ENCODE measurements at places on chromosomes 7 and 10.

DNA sequence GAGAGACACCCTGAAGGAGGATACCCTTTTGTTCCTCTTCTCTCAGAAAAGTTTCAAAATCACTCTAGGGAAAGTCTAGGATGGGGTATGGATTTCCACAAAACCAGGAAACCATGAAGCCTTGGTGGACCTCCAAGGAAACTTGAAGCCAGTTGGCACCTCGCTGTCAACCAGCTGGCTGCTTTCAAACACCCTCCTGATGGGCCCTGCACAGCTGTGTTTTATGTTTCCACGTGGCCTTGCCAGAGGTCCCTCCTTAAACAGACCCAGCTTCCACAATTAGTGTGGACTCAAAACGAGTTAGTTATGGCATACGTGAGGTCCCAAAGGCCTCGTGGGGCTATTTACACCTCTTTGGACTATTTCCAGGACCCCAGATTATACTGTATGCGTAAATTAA is 5.9 kb downstream of the PPP1R3A start:
- no peak for DNase-seq

GRCh38 chr10:109765838-109766237 is 157.5 kb downstream of the XPNPEP1 start:
- DNase-seq = no peak

DNA sequence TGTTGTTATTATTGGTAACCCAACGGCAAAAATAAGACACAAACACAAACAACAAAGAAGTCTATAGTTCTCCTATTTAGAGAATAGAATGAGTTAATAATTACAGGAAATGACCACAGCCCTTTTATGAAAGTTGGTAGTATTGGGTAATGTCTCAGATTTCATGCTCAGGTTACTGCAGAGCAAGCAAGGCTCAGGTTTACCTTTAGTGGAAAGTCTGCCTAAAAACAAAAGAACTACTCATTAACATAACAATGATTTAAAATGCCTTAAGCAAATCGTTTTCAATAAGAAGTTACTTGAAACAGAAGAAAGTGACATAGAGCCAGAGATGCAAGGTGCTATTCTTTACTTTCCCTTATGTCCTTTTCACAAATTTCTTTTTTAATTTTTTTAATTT is 441.2 kb downstream of the PLXDC2 start:
- DNase-seq = no peak

- no peak for DNase-seq
These were observed 96.6 kb upstream of the CACUL1 start for GRCh38 chr10:118851062-118852035.

DNA sequence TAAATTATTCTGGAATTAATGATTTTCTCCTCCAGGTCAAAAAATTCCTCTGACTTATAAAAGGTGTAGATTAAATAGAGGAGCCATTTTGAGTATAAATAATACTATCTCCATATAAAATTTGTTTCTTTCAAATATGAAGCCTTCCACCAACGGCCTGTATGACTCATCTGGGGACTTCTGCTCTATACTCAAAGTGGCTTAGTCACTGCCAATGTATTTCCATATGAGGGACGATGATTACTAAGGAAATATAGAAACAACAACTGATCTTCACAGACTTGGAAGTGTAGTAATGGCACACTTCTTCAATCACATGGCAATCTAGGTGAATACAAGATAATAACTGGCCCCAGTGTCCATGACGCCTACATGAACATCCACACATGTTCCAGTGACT is 335.6 kb upstream of the HGF start:
- no peak for DNase-seq

DNA sequence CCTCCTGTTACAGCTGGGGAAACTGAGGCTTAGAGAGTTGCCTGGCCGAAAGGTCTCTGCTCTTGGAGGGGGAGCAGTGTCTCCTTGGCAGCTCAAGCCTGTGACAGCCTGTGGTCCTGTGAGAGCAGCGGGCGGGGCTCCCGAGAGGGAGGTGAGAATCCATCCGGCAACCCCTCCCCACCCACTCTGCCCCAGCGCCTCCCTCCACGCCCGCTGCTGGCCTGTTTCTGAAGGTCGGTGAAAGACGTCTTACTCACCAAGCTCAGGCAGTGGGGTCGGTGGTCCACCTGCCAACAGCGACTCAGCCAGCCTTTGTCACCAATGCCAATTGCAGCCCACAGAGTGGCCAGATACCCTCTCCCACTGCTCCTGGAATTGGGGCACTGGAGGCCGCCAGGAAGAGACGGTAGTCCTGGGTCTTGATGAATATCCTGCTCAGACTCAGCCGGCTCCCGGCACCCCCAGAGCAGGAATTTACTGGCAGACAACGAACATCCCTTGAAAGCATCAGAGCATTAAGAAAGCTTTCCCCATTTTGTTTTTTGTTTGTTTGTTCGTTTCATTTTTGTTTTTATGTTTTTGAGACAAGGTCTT is 7.4 kb upstream of the TTYH3 start:
- no peak for DNase-seq

DNA sequence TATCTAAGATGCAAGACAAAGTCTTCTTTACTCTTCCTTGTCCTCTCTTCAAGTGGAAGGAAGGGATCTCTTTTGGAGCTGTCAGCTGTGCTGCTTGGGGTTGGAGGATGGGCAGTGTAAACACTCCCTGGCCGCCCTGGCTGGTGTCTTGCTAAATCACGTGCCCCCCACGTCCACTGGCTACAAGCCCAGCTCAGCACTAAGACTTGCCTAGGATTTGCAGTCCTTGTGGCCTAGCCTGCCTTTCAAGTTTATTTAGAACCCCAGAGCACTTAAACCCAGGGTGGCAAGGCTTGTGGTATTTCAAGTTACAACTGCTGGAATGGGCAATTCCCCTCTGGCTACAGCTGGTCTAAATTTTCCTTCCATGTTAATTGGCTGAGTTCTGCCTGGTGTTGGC is 272.4 kb upstream of the MYO3A start:
- no peak for DNase-seq

GRCh38 chr7:55349121-55349520 is 16.0 kb upstream of the LANCL2 start:
- no peak for DNase-seq

DNA sequence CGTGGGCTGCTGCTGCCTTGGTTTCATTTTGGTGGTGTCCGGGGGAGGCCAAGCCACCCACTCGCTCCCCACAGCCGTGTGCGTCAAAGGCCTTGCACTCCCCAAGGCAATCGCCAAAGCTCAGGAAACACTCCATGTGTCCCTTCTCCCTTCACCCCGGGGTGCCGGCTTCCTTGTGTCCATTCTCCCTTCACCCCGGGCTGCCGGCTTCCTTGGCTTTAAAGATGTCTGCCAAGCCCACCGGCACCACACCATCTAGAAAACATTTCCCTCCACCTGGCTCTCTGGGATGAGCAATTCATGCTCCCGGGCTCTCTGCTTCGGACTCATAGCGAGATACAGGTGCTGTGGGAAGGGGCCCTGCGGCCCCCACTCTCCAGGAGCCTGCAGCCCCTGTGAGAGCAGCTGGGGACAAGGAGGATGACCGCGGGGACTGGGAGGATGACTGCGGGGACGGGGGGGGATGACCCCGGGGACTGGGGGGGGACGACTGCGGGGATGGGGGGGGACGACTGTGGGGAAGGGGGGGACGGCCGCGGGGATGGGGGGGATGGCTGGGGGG is 322.1 kb downstream of the DNAJB6 start:
- DNase-seq = no peak

- no peak for DNase-seq
These were observed 73.8 kb upstream of the SLF2 start for GRCh38 chr10:100838986-100839385.

DNA sequence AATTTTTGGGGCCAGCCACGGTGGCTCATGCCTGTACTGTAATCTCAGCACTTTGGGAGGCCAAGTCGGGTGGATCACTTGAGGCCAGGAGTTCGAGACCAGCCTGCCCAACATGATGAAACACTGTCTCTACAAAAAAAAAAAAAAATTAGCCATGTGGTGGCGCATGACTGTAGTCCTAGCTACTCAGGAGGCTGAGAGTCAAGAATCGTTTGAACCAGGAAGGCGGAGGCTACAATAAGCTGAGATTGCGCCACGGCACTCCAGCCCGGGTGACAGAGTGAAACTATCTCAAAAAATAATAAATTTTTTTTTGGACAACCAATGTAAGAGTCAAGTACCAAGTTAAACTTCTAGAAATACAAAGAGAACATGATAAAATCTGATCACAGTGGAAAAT is 164.6 kb downstream of the AVL9 start:
- DNase-seq = no peak

- DNase-seq = no peak
These were observed 6.3 kb downstream of the GPAM start for GRCh38 chr10:112177247-112177646.

GRCh38 chr7:157555944-157556641 is 219.3 kb downstream of the DNAJB6 start:
- no peak for DNase-seq

DNA sequence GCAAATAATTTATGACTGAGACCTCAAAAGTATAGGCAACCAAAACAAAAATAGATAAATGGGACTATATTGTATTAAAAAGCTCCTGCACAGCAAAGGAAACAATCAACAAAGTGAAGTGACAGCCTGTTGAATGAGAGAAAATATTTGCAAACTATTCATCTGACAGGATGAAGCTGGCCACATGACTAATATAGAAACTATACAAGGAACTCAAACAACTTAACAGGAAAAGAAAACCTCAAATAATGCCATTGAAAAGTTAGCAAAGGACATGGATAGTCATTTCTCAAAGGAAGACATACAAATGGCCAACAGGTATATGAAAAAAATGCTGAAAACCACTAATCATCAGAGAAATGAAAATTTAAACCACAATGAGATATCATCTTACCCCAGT is 245.1 kb downstream of the STK31 start:
- no peak for DNase-seq

DNA sequence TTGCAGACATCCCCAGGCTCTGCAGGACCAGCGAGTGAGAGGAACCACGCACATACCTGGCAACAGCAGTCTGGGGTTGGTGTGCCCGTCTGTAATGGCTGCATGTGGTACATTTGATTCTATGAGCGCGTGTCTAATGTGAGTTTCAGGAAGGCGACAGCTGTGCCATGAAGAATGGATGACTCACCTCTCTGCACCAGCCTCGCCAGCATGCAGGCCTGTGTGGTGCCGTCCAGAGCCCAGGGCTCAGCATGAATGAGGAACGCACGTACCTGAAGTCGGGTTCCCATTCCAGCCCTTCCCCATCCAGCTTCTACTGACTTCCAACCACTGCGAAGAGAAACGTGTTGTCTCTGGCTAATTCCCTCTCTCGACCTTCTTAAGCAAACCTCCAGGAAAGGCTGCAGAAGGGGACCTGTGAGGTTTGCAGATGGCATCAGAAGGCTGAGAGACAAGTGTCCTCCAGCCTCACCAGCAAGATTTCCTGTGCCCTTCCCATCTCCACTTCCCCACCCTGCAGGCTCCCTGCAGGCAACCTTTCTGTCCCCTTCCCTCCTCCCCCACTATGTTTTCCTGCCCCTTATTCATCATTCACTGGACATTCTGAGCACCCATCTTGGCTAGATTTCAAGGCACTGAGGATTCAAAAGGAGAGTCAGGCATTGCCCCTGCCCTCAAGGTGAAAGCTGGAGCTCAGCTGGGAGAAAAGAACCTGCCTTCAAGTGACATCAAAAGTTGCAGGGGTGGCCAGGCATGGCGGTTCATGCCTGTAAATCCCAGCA is 54.3 kb downstream of the ASB13 start:
- DNase-seq = no peak
